Stimulated activated CD4-positive, alpha-beta T cell treated with anti-CD3 and anti-CD28 coated beads, Interleukin-1b, Interleukin-23, amount 100 ng/mL, for 24 hours (primary cell): ENCODE measurements at places on chromosomes 16 and 17.

- DNase-seq = no peak
Observed at GRCh38 chr17:64377769-64378282, 12.8 kb downstream of the PECAM1 start.

GRCh38 chr17:60639019-60639330, 38.7 kb upstream of the BCAS3 start:
- no peak for DNase-seq

- DNase-seq = no peak
Observed at GRCh38 chr16:82535764-82536163, 91.0 kb upstream of the CDH13 start.

DNA sequence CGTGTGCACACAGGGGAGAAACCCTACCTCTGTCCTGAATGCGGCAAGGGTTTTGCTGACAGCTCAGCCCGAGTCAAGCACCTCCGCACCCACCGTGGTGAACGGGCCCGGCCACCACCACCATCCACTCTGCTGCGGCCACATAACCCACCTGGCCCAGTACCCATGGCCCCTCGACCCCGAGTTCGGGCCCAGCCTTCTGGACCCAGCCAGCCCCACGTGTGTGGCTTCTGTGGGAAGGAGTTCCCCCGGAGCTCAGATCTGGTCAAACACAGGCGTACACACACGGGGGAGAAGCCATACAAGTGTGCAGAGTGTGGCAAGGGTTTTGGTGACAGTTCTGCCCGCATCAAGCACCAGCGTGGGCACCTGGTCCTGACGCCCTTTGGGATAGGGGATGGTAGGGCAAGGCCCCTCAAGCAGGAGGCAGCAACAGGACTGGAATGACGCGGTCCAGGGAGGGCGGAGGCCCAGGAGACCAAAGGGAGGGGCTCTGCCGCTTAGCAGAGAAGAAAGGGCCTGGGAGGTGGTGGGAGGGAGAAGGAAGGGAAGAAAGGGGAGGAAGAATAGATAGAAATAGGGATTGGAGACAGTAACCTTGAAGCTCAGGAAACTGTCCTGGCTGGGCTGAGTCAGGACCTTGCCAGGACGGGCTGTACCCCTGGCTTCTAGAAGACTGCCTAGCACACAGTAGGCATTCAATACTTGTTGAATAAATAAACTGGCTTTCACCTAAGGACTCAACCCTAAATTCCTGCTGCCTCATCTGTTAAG, 3.6 kb downstream of the ZNF48 start:
- no peak for DNase-seq

DNA sequence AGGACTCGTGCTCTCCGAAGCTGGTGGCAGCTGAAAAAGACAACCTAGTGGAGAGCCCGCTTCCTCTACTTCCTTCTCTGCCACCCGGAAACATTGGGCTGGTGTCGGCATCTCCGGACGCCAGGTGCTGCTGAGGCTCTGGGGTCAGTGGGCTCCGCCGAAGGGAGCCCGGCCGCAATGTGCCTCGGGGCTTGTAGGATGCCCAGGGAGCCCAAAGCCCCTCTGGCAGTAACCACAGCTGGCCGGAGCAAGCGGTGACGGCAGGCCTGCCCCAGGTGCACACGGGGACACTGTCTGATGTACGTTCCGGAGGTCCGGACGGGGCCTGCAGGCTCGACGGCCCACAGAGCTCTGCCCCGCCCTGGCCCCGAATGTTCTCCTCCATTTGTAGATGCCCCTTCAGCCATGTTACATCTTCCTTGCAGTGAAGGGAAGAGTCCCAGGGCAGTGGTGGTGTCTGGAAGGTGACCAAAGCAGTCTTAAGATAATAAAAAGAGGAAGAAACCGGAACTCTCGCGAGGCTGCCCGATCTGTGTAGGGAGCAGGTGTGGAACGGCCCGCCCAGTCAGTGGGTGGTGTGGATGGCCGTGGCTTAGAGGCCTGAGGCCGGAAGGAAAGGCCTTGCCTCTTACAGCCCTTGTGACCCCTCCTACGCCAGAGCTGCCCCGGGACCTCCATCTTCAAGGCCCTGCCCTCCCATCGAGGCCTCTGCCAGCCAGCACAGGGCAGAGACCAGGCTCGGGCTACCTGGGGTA, 22.6 kb downstream of the NDUFAF8 start:
- DNase-seq = no peak

DNA sequence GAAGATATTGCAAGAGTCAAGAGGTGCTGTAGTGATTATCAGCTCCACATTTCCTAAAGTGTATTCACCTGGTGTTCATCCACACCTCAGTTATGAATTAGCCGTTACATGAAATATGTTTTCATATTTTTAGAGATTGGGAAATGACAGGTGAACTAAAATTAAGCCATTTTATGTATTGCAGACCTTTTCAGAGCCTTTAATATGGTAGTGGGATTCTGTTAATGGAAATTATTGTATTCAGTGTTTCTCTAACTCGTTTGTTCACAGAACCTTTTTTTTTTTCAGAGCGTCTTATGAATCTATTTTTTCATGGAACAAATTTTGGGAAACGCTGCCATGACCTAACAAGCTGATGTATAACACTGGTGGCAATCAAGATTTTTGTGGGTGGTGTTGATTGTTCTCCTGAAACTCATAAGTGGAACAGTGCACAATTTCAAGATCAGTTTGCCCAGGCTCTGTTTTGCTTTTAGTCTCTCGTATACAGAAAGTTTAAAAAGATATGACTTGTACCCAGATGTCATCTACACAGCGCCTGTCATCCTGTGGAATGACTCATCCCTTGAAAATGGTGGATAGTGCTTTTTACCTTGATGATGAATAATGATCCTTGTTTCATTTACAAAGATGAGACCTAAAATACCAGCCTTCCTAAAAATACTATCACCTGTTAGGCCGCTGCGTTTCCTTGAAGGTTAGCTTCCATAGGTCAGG, 88.8 kb downstream of the ARHGAP44 start:
- no peak for DNase-seq

DNA sequence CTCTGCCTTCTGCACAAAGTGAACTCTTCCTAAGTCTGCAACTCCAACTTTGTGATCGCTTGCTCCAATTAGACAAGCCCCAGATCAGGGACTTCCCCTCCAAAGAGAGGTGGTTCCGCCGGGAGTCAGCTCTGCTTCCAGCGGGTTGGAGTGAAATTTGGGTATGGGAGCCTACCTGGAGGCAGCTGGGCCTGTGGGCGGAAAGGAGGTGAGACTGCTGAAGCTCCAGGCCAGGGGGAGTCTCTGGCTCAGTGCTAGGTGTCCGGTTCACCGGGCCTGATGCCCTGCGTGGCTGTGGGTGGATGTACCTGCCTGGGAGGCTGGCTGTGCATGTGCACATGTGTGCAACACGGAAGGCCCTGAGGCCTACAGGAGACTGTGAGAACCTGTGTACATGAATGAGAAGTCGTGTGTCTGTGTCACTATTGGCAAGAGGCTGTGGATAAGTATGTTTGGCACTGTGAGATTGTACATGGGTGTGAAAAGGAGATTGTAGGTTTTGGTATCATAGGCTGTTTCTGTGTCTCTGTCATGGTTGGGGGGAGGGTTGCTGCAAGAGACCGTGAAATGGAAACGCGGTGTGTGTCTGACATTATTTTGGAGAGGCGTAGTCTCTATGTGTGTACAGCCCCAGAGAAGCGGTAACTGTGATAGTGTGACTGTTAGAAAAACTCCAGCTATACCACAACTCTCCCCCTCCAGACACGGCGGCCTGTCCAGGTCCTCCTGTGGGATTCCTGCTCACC, 4.2 kb downstream of the LHX1 start:
- no peak for DNase-seq

DNA sequence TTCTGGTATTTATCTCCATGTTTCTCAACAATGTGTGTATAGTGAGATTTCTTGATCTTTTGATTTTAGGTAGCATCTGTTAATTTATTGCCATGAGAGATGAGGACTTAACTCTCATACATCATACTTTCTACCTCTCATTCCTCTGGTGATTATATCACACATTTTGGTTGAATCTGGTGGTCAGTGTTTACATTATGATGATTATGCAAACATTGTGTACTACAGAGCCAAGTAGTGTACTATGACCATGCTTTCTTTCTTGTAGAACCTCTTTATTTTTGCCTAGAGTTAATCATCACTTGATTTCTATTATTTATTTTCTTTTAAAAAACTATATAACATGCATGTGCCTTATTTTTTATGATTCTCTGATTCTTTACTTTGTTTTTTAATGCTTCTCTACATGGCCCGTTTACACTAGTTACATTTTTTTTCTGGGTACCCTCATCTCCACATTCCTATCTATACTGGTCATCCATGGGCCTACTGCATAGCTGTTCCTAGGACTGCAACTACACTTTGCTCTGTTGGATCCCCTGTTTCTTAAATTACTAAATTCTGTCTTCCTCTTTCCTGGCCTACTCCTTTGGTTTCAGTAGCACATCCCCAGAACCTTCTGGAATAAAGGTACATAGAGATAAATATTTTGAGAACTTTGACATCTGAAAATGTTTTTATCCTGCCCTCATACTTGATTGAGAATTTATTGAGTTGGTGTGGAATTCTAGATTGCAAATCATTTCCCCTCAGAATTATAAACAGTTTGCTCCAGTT, 63.0 kb upstream of the LRRC37A3 start:
- DNase-seq = no peak

DNA sequence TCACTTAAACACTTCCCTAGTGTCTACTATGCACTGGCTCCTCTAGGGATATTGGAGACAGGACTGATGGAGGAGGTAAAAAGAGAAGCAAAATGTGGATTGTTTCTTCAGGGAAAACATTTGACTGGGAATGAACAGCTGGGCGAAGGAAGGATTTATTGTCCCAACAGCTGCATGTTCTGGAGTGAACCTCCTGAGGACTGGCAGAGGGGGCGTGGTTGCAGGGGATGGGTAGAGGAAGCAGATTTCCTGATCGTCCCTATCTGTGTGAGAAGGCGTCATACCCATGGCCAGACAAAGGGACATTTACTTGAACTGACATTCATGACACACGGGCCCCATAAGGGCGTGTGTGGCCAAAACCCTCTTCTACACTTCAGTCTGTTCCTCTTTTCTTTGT, 321.5 kb downstream of the MAP2K4 start:
- no peak for DNase-seq

DNA sequence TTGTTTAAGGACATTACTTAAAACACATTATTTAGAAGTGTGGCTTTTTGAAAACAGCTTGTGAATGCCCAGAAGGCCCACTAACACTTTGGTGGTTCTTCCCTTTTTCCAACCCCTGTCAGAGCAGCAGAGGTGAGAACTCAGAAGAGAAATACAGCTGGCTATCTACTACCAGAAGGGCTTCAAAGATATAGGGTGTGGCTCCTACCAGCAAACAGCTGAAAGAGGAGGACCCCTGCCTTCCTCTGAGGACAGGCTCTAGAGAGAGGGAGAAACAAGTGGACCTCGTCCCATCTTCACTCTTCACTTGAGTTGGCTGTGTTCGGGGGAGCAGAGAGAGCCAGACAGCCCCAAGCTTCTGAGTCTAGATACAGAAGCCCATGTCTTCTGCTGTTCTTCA, 6.9 kb upstream of the RAPGEFL1 start:
- DNase-seq = no peak

- DNase-seq = no peak
Observed at GRCh38 chr17:2023256-2023655, 1.9 kb downstream of the RTN4RL1 start.

- no peak for DNase-seq
Observed at GRCh38 chr17:31778523-31778922, 80.5 kb downstream of the COPRS start.

GRCh38 chr16:90008708-90009145, 10.5 kb downstream of the DBNDD1 start:
- peak; percentile 47 for DNase-seq

DNA sequence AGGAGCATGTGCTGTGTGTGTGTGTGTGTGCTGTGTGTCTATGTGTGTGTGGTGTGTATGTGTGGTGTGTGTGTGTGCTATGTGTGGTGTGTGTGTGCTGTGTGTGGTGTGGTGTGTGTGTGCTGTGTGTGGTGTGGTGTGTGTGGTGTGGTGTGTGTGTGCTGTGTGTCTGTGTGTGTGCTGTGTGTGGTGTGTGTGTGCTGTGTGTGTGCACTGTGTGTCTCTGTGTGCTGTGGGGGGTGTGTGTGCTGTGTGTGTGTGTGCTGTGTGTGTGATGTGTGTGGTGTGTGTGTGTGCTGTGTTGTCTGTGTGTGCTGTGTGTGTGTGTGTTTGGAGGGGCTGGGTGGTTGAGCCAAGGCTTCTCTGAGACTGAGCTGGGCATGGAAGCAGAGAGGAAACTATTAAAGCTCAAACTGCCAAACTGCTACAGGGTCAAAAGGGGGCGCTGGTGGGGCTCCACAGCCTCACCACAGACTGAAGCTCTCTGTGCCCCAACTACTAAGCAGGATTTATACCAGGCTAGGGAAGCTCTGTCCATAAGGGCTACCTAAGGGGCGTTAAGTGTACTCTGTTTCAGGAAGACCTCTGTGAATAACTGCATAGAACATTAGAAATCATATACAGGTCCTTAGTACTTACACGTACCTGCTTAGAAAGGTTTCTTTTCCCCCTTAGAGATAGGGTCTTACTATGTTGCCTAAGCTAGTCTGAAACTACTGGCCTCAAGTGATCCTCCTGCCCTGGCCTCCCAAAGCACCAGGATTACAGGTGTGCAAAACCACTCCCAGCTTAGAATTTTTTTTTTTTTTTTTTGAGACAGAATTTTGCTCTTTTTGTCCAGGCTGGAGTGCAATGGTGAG, 27.8 kb upstream of the GHDC start:
- DNase-seq = peak; percentile 31

DNA sequence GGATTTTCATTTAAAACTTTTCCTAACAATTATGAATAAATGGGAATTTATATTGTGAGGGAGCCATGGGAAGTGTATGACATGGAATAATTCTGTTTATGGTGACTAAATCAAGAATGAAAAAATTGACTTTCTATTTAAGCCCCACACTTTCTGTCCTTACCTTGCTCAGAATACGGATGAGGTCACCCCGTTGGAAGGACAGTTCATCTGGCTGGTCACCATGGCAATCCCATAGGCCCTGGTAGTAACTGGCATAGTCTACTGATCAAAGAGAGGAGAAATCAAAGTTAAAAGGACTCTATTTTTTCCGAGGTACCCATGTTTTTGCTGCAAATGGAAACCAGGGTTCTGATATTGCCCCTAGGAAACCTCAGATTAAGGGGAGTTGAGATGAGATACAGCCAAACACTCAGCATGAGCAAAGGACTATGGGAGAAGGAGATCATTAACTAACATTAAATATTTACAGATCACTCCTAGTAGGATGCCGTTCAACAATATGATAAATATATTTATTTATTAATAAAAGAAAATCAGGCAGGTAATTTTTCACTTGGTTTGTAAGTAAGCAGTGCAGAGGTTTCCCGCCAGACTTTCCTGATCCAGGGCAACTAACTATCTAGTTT, 54.9 kb downstream of the SNX11 start:
- no peak for DNase-seq

GRCh38 chr17:78897664-78898047, 5.3 kb downstream of the CEP295NL start:
- DNase-seq = no peak

- no peak for DNase-seq
Observed at GRCh38 chr16:82506692-82507670, 119.8 kb upstream of the CDH13 start.

DNA sequence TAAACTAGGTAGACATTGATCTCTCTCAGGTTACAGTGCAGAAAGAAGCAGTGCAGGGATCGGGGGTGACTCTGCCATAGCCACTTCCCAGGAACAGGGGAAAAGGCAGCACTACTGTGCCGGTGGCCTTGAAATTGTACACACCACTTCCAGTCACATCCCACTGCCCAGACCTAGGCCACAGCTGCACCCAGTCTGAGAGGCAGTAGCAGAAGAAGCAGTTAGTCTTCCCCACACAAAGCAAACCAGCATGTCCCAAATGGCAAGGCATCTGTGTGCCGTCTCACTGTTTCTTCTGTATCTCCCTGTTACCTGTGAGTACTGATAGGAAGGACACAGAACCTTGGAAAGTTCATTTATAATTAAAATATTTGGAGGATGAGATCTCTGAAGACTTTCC, 47.0 kb downstream of the TMC6 start:
- DNase-seq = no peak
